ENCODE measurements at places on chromosomes 13 and 19. TPM values are rescaled to one million over a fixed set of nuclear protein-coding genes. Genes with fewer than 3 reads are reported as not detected.

GRCh38 chr19:42478765-42479311, 36.1 kb upstream of the CXCL17 start:
- DNase-seq, result no peak

DNA sequence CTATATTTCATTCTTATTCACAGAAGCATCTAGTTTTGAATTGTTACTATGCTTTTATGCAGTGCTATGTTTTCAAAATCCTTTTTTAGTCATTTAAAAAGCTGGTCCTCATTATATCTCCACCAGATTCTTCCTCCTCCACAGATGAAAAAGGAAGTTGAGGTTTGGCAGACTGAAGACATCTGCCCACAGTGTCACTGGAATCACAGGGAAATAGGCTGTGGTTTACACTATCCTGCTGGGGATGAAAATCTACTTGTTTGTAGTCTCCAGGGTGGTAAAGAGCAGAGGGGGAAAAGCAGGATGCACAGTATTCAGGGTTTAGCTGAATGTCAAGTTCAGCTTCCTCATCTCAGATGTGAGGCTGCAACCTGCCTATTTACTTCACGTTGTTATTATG, 351.2 kb downstream of the DNAJC15 start:
- DNase-seq, result no peak

CD70 gene
- total RNA-seq, result not detected

CCDC8 gene
- 34.2 TPM for total RNA-seq

GRCh38 chr13:50574731-50575130, 268.8 kb downstream of the DLEU7 start:
- no peak for DNase-seq

GRCh38 chr19:58406818-58407657, 1.4 kb upstream of the ZNF584 start:
- no peak for DNase-seq

Data from cardiac septum (tissue), 1 donor.